ENCODE measurements at places on chromosomes 7 and 10.
A peak's percentile ranks its signal among the peaks of the same experiment; 100 is the strongest.

GRCh38 chr10:92290076-92290836 lies 622 bp downstream of the CPEB3 start:
- peak; percentile 55 for DNase-seq

- DNase-seq = no peak
These were observed 118.9 kb downstream of the PPP1R3A start for GRCh38 chr7:113799896-113800295.

GRCh38 chr7:101740981-101741725 lies 76.3 kb upstream of the CUX1 start:
- DNase-seq = peak; percentile 16

DNA sequence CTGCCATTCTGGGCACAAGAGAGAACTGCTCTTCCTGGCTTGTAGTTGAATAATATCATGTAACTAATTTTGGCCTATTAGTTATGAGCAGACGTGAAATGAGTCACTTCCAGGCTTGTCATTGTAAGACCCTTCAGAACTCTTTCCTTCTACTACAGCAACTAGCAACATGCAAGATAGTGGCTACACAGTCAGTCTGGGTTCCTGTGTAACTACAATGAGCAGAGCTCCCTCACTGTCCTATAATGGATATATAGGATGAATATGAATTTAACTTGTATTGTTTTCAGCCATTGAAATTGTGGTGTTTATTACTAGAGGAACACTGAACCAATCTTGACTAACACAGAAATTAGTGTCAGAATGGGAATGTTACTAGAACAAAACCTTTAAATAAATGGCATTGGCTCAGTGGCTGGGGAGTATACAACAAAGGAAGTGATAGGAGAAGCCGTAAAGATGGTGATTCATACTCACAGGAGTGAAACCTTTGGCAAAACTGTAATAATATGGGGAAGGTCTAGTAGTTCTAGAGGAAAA lies 2.9 kb upstream of the MTPN start:
- peak; percentile 42 for DNase-seq

DNA sequence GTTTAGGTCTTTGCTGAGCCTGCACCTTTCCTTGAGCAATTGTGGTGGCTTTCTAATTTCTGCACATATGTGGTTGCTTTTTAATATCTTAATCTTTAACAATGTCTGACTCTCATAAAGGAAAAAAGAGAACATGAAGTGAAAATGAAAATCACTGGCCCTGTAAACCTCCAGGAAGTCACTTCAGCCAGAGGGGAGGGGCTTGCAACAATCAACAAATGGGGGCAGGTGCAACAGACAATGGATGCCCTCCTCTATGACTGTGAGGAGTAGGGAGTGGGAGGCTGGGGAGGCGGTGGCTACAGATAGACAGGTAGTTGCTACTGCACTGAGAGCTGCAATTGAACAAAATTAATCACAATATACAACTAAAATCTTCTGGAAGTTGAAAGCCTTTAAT lies 1377.4 kb downstream of the XPNPEP1 start:
- no peak for DNase-seq

DNA sequence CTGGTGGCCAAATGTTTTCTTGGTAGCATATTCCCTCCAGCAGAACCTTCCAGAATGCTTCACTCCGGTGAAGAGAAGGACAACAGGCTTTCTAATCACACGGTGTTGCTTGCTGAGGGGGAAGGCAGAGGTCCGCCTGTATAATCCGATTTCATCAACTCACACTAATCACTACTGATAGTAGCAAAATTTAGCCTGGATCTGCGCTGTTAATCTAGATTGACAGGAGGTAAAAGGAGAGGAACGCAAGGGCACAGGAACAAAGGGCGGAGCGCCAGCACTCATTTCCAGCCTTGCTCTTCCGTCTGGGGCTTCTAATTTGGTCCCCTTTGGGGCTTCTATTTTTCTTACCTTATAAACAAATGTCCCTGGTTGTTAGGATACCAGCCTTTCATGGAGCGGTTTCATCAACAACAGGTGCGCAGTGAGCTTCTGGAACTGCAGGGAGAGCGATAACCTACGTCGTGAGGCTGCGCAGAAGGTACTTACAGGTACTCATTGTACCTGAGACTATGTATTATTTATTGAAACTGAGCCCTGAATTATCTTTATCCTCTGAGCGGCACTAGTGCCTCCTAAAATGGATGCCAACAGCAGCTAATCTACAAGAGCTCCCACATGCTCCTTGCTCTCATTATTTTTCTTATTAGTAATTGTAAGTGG lies 150.6 kb downstream of the CACNB2 start:
- no peak for DNase-seq

DNA sequence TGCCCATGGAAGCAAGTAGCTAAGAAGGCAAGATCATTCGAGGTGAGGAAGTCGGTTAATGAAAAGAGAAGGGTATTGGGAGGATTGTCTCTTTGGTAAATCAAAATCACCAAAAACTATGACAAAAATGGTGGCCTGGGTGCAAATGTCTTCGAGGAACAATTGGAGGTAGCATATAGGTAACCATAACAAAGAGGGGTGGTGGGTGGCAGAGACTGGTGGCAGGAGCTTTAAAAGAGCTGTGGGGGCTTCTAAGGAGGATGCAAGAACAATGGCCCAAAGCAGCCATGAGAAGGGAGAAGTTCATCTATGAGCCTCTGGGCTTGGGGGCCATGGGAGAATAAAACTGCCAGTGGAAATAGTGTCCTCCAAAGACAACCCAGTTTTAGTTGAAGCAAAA lies 172.2 kb upstream of the PDE1C start:
- DNase-seq = no peak

GRCh38 chr10:50437248-50437647 lies 185.9 kb upstream of the ASAH2 start:
- DNase-seq = peak; percentile 24

GRCh38 chr7:64849250-64849923 lies 53.7 kb upstream of the ZNF273 start:
- no peak for DNase-seq

DNA sequence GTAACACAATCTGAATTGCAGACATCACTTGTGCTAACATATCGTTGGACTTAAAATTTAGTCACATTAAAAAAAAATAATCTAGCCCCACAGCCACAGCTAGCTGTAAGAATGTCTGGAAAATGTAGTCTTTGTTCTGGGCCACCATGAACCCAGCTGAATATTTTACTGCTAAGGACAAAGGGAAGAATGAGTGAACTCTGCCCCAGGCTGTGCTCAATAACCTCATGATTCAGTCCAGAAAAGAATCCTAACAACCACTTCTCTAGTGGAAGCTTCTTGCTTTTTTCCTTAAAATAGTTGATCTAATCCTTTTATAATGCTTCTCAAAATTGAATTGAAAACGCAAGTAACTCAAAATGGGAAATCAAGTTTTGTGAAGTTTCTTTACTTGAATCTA lies 25.6 kb upstream of the SOSTDC1 start:
- DNase-seq = no peak

DNA sequence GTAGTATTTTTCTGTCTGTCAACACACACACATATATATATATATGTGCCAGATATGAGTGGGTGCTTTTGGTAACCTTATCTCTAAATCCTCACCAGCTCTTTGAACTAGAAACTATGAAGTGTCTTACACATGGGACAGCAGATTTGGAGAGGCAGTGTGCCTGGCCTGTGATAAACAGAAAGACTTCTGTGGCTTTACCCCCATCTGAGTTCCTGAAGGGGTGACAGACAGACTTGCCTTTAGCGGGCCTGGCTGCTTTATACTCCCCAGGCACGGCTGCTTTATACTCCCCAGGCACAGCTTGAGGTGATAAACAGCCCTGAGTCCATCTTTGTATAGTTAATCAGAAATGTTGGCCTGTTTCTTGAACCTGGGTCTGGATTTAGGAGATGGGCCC lies 5.6 kb downstream of the BAG3 start:
- DNase-seq = no peak

DNA sequence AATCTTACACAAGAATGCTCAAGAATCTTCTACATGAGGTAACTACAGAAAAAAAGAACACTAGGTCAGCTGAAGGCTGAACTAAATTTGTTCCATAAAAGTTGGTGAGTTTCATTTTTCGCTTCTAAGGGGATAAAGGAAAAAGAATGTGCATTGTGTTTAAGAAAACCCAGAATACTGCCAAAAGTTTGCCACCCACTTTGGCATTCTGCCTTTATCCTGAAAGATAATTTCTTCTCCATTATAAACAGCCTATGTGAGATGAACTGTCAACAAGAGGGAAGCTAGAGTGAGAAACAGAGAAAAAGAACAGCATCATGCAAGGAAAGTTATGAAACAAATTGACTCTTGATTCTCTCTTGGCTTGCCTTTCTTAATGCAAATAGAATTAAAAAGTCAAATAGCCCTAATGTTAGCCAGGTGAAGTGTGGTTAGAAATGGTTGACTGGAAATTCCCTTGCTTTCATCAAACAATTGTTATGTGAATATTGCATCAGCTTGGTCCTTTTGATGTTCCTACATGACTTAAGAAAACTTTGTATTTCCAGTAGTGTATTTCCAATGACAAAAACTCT lies 25.8 kb downstream of the STEAP1 start:
- peak; percentile 79 for DNase-seq

- DNase-seq = peak; percentile 90
These were observed 7.7 kb upstream of the OPN1SW start for GRCh38 chr7:128783143-128783861.

GRCh38 chr7:66170309-66171231 lies 34.6 kb upstream of the TPST1 start:
- DNase-seq = peak; percentile 44

DNA sequence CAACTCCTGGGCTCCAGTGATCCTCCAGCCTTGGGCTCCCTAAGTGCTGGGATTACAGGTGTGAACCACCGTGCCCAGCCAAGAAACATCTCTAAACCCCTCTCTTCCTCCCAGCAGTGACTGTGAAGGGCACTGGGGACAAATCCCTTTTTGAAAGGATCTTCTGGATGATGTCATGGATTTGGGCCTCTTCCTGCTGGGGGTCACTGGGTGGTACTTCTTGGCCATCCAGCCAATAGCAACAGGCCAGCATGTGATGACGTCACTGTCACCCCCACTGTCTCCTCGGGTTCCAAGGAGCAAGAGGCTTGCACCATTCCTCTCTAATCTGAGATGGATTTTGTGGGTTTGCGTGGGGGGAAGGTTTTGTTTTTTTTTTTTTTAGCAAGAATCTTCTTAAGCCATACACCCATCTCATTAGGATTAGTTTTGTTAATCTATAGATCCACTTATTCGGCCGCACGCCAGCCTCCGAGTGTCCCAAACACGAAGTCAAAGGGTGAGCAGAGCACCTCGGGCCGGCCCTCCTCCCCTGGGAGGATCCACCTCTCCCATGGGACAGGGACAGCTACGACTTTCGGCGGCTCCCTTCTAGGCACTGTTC lies 29.4 kb upstream of the TNRC18 start:
- DNase-seq = peak; percentile 66

GRCh38 chr10:128766915-128767314 lies 640.7 kb upstream of the MKI67 start:
- no peak for DNase-seq

GRCh38 chr10:36057180-36057579 lies 415.1 kb upstream of the FZD8 start:
- DNase-seq = peak; percentile 61

DNA sequence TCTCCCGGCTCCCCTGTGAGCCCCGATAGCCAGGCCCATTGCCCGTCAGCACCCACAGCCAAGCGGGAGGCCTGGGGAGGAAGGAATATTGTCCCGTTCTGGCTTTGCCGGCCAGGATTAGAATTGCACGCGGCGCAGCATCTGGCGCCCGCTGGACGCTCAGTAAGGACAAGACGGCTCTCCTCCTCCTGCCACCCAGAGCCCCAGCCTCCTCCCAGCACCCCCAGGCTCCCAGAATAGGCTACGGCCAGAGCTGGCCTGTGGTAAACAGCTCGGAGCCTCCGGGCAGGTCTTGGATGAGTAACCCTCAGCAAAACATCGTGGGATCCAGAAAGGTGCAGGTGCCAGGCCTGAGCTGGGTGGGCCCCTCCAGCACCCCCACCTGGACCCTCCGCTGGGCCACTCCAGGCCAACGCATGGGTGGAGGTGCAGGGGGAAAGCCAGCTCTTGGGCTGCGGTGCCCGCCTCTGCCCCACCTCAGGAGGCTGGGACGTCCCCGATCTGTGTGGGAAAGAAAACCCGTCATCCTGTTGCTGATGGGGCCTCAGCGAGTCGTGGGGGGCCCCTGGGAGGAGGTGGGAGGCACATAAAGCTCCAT lies 5.8 kb upstream of the FAM20C start:
- no peak for DNase-seq

DNA sequence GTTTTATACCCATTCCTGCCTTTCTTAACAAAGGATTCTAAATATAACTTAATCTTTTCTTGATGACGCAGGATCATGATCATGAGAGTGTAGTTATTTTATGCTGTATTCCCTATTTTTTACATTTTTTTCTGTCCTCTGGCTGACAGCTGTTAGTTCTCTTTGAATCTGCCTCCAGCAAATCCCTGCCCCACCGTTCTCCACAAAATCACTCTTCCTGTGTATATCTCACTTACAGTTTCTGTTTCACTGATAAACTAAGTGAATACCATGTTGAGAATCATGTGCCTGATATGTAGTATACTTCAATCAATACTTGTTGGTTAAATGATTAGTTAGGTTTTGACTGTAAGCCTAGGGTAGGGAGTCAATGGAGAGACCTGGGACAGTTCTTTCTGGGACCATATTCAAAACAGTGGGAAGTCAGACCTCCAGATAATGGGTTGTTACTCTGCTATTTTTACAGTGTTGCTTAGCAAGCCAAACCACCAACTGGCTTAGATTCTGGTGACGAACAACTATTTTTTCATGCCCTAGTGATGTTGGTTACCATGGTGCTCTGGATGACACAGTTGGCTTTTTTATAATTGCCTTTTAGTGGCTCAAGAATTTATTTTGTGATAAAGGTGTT lies 12.8 kb downstream of the CNNM1 start:
- no peak for DNase-seq

- no peak for DNase-seq
These were observed 396.8 kb downstream of the KCNMA1 start for GRCh38 chr10:77240706-77241349.

DNA sequence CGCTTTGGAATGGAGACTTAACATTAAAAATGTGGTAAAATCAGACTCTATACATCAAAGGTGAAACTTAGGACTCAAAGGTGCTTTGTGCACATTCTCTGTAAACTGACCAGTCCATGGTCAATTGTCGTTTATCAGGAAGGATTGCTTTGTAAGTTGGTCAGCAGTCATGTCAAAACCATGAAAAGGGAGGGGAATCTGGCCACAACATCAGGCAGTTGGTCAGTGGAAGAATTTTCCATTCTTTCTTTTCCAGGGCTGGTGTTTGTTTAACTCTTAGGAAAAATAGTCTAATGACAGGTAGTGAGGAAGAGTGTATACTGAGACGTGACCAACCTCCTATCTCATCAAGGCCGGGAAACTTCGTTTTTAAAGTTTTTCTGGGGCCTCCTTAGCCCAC lies 226.5 kb downstream of the ADK start:
- DNase-seq = no peak

DNA sequence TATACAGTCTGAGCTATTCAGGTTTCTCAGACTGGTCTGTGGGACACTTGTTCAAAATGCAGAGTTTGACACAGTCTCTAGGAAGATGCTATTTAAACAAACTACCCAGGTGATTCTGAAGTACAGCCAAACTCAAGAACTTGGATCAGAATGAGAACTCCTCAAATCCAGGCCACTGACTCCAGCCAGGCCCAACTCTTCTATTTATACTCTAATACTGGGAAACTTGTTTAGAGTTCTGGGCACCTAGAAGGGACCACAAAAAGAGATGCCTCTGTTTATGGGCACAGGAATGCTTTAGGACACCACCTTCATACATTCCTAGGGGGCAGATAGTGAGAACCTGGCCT lies 40.1 kb upstream of the ADD3 start:
- no peak for DNase-seq
